Articular chondrocyte of knee joint (primary cell): ENCODE measurements at places on chromosomes 16 and 17. TPM values are rescaled to one million over a fixed set of nuclear protein-coding genes. Genes with fewer than 3 reads are reported as not detected.

Gene RAB40C
- 9.5 and 9.8 TPM in 2 replicates for total RNA-seq

Gene CDC42EP4
- total RNA-seq, result 14.1 and 17.9 TPM in 2 replicates

Gene PLLP
- under 0.01 TPM in 2 replicates for total RNA-seq

Gene MRPL38
- total RNA-seq, result 21.3 and 27.6 TPM in 2 replicates

Gene CLEC18A
- 0.65 and 0.86 TPM in 2 replicates for total RNA-seq

Gene MAP2K6
- 1.1 and 1.7 TPM in 2 replicates for total RNA-seq

Gene FZD2
- 0.91 and 1.7 TPM in 2 replicates for total RNA-seq

Gene PRSS36
- 0.22 and 0.91 TPM in 2 replicates for total RNA-seq

Gene BRICD5
- total RNA-seq, result 0.22 and 0.91 TPM in 2 replicates

Gene HEATR9
- total RNA-seq, result not detected in 2 replicates

Gene GLIS2
- 3.4 and 4.2 TPM in 2 replicates for total RNA-seq

Gene KRTAP2-3
- total RNA-seq, result 0.26 and 1.1 TPM in 2 replicates

Gene SERPINF2
- total RNA-seq, result 0.11 and 0.13 TPM in 2 replicates

Gene CHST4
- total RNA-seq, result 0.22 and 0.26 TPM in 2 replicates

Gene CLEC19A
- not detected in 2 replicates for total RNA-seq

Gene STAC2
- total RNA-seq, result 0.32 and 1.0 TPM in 2 replicates

Gene TMC8
- not detected in 2 replicates for total RNA-seq

Gene KCNH6
- total RNA-seq, result not detected in 2 replicates

Gene MYCBPAP
- 1.8 and 2.5 TPM in 2 replicates for total RNA-seq

Gene CDH3
- 0.13 and 0.22 TPM in 2 replicates for total RNA-seq

Gene OR1A1
- total RNA-seq, result not detected in 2 replicates

Gene NLRC3
- total RNA-seq, result 0.11 TPM in 1 of 2 replicates, not detected in the other

Gene ABCC11
- total RNA-seq, result 0.13 and 0.43 TPM in 2 replicates

Gene RCVRN
- total RNA-seq, result 0.32 TPM in 1 of 2 replicates, not detected in the other

Gene NXPH3
- total RNA-seq, result 5.8 and 6.0 TPM in 2 replicates

Gene CRAMP1
- 8.9 and 9.4 TPM in 2 replicates for total RNA-seq

Gene SLC6A2
- total RNA-seq, result not detected in 2 replicates

Gene CCL17
- total RNA-seq, result not detected in 2 replicates

Gene PRR29
- 0.32 and 0.39 TPM in 2 replicates for total RNA-seq

Gene NEURL4
- 7.7 and 13.2 TPM in 2 replicates for total RNA-seq

Gene SNX20
- not detected in 2 replicates for total RNA-seq

Gene SDR42E2
- not detected in 2 replicates for total RNA-seq

Gene GRB7
- total RNA-seq, result 0.32 and 0.78 TPM in 2 replicates

Gene RNF222
- total RNA-seq, result not detected in 2 replicates

Gene KRT31
- total RNA-seq, result not detected in 2 replicates

Gene KRTAP4-16
- total RNA-seq, result not detected in 2 replicates

Gene OR3A3
- total RNA-seq, result not detected in 2 replicates

Gene CACNG1
- total RNA-seq, result not detected in 2 replicates

Gene TMEM238L
- total RNA-seq, result not detected in 2 replicates

Gene C17orf78
- total RNA-seq, result not detected in 2 replicates
